ENCODE measurements at places on chromosomes 3 and 15.

- DNase-seq: no peak
Observed at GRCh38 chr3:143600756-143601718, 247.2 kb downstream of the SLC9A9 start.

DNA sequence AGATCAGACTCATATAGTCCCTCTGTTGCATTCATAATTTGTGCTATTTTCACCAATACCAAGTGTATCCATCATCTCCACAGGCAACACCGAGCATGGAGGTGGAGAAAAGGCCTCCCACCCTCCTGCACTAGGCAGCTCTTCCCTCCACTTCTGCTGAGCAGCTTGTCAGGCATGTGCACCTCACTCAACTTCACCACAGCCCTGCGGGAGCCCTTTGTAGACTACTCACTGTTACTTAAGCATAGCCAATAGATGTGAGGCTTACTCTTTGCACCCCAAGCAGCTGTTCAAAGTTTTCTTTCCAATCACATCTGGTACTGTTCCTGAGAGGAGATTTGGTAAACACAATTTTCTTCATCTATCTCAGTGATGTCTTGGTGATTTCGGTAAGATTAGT lies 16.9 kb upstream of the GUCA1C start:
- no peak for DNase-seq

DNA sequence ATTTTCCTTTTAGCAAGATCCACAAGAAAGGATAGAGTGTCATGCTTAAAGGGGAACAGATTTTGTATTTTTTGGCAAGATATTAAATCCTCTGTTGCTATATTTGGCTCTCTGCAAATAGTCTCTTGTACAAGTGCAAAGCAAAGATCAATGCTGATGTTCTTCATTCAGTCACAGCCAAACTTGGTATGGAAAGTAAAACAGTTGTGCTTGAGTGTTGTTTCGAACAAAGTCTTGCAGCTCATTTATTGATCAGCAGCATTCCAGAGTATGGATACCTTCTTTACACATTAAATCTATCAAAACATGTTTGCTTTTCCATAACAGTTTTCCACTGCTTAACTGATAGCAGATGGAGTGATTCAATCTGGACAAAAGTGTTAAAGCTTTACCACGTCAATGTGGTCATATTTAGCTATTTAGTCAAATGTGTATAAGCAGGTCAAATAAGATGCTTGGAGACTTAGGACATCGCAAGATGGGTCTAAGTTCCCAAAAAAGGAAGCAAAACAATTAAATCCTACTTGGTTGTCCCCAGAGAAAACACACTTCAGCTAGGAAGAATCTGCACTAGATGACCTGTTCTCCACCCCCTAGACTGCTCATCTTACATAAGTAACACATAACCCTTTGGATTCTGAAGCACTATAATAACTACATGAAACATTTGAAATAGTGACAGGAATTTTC lies 52.4 kb downstream of the VGLL3 start:
- no peak for DNase-seq

DNA sequence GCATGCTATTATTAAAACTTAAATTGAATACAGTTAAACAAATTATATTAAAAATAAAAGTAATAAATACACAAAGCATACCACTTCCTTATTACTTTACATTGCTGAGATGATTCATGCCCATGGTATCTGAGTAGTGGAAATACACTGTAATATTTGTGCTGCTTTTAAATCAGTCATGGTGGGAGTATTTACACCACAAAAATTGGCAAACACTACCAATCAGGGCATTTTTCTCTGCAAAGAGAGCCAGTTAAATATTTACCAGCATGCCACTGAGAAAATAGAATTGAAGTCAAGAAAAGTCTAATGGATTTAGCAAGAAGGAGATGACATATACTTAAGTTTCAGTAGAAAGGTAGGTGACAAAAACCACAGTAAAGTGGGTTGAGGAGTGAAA lies 19.6 kb downstream of the PPARG start:
- DNase-seq: peak; percentile 84

GRCh38 chr3:32848215-32848614 lies 30.4 kb downstream of the TRIM71 start:
- no peak for DNase-seq
